Globus pallidus (tissue), 1 donor: ENCODE measurements at places on chromosomes 5 and 9.

DNA sequence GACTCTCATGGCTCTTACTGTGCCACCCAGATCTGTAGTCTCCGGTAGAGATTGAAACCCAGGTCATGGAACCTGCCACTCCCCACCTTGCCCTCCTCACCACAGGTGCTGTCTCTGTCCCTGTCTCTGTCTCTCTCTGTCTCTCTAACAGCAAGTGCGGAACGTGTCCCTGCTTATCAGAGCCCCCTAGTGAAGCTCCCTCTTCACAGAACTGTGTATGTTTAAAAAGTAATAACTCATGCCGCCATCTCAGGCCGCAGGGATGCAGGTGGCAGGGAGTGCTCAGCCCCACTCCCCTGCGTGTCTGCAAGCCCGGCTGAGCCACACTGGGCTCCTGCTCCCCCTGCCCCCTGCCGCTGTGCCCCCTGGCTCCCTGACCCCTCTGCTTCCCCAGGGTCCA, 43.8 kb downstream of the UNC5A start:
- DNase-seq = no peak

DNA sequence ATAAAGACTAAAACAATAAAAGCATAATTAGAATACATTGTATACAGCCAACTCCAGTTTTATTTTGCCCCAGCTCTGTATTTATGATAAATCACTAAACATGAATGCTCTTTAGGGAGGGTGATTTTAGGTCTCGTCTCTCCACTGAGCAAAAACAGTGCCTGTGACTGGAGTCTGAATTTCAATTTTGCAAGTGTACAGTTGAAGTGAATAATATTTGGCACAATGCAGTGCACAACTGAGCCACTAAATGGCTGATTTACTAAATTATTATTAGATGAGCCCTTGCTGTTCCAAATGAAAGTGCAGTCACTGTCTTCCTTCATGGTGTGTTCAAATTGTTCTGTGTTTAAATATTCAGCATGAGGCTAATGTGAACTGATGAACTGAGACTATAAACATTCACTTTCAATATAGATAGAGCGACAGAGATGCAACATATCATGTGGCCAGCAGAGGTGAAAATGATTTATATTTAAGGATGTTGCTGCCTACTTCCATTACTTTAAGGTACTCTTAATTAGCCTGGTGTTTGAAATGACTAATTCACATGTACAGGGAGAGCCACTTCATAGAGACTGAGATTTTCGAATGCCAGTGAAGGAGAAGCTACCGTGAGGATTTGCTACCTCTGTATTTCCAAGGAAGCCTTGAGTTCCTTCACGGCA, 375.1 kb downstream of the EBF1 start:
- no peak for DNase-seq

- DNase-seq = peak; percentile 59
Observed at GRCh38 chr9:133532937-133533668, 1.4 kb upstream of the ADAMTSL2 start.

DNA sequence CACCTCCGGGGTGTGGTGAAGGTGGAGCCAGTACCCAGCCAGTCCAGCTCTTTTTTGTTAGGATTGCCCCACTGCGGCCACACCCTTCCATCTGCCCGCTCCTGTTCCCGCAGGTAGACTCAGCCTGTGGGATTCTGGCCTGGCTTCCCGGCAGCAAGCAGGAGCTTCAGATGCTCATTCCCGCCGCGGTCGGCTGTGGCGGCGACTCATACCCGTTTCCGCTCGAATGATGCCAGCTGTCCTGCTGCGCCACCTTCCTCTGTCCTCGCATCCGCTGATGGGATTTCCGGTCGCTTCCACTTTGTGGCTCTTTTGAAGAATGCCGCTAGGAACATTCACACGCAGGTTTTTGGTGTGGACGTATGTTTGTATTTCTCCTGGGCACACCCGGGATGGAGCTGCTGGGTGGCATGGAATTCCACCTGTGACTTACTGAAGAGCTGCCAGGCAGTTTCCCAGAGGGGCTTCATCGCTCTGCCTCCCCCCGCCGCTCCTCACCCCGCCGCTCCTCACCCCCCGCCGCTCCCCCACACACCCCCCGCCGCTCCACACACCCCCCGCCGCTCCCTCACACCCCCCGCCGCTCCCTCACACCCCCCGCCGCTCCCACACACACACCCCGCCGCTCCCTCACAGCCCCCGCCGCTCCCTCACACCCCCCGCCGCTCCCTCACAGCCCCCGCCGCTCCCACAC, 60.3 kb downstream of the TENT4A start:
- DNase-seq = no peak

DNA sequence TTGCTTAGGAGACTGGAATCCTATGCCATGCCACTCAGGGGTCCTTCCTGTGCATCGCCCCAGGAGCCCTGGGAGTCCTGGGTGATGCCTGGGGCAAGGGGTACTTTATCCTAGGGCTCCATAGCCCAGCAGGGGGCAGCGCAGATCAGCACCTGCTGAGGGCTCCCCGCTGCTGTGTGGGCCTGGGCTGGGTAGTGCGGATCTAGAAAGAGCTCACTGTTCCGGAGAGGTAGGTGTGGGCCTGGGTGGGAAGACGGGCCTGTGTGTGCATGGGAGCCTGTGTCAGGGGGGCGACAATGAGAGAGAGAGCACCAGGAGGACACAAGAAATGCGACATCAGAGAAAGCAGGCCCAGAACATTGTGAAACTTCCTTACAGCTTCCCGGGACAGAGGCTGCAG, 11.4 kb upstream of the DAB2IP start:
- DNase-seq = peak; percentile 70

GRCh38 chr9:134442085-134442474, 115.8 kb downstream of the RXRA start:
- no peak for DNase-seq
